ENCODE measurements at places on chromosomes 3 and 15.

- DNase-seq = no peak
These were observed 214.4 kb downstream of the PCCB start for GRCh38 chr3:136464502-136464901.

GRCh38 chr3:64441861-64442260 lies 216.6 kb upstream of the PRICKLE2 start:
- no peak for DNase-seq

DNA sequence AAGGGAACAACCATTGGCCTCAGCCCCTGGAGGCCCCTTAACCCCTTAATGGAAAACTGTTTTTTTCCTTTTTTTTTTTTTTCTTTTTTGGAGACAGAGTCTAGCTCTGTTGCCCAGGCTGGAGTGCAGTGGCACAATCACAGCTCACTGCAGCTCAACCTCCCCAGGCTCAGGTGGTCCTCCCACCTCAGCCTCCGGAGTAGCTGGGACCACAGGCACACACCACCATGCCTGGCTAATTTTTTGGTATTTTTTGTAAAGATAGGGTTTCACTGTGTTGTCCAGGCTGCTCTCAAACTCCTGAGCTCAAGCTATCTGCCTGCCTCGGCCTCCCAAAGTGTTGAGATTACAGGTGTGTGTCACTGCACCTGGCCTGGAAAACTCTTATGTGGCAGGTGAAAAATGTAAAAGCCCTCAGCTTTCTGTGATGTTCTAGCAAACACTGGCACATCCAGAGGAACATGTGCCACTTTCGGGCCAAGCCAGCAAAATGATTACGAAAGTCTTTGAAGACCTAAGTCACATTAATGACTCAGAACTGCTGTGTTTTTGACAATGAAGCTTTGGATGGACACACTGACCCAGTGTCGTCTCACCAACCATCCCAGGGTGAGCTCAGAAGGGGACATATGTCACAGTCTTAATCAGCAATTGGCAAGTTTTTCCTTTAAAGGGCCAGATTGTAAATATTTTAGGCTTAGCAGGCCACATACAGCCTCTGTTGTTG lies 189.3 kb upstream of the TPM1 start:
- no peak for DNase-seq

DNA sequence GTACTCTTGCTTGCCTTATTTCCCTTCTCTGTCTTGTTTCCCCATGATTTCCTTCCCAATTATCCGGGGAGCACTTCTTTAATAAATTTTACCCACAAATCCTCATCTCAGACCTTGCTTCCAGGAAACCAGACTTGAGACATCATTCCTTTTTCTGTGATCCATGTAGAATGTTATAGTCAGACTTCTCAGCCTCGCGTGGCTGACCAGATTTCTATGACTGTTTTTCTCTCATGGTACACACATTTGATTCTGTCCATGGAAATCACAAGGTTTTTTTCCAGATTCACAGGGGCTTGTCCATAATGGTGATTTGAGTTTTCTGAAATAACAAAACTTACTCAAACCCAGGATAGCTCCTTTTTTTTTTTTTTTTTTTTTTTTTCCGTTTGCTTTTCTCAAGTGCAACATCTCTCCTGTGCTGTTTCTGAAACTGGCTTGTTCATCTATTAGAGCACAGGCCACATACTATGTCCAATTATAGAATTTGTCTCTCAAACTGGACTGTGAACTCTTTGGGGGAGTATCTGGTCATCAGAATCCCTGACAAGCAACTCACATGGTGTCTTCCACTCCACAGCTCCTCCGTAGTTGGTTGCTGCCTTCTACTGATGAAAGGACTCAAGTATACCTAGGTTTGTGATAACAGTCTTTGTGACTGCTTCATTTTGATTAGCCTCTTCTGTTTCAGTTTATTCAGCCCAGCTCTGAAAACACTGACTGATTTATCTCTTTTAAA lies 50.8 kb downstream of the RBMS3 start:
- no peak for DNase-seq

GRCh38 chr3:174710612-174711011 lies 148.5 kb upstream of the NAALADL2 start:
- DNase-seq = no peak
